Kidney glomerular epithelial cell (primary cell): ENCODE measurements at places on chromosomes 1 and 21.

GRCh38 chr1:92877792-92878191, 46.0 kb downstream of the RPL5 start:
- DNase-seq: no peak

GRCh38 chr21:44263221-44263760, 1.6 kb upstream of the DNMT3L start:
- DNase-seq: no peak

DNA sequence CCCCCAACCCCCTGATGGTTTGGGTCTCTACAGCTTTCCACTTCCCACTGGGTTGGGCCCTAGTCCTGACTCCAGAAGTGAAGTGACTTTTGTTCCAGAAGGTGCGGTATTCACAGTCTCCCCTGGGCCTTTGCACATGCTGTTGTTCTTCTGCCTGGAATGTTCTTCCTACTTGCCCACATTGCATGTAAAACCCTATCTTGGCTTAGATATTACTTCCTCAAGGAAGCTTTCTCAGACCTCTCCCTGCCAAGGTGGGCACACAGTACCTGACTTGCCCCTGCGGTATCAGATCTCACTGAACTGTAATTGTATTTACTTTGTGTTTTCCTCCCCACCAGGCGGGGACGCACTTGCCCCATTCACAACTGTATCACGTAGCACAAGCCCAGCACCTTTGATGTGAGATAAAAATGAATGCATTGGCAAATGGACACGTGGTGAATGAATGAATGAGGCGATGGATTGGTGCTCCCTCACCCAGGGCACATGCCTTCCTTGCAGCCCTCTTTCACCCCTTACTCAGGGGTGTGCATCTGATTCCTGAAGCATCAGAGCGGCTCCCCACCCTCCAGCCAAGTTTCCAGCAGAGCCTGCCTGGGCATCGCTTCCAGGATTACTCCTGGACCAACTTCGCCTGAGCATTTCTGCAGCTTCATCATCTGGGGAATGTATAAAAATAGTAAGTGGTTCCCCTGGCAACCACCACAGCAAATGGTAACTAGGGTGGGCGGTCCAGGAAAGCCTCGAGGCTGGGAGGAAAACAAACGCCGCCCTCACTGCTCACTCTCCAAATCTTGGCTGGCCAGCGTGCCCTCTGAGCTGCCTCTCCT, 19.8 kb downstream of the NENF start:
- no peak for DNase-seq

DNA sequence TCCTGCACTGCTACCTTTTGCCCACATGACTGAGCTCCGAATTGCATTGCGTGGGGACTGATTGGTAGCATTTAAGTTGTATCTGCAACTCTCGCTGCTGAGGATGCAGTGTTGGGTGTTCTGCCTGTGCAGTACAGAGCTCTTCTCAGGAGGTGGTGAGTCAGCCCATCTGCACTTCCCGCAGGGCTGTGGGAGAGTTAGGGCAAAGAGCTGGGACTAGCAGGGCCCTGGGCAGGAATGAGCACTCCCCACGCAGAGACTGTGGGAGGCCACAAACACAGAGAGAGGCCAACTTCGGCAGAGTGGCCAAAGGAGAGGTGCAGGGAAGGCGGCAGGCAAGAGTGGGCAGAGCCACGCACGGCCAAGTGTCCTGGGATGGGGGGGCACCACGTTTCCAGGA, 244.7 kb downstream of the SIPA1L2 start:
- DNase-seq: peak; percentile 69

DNA sequence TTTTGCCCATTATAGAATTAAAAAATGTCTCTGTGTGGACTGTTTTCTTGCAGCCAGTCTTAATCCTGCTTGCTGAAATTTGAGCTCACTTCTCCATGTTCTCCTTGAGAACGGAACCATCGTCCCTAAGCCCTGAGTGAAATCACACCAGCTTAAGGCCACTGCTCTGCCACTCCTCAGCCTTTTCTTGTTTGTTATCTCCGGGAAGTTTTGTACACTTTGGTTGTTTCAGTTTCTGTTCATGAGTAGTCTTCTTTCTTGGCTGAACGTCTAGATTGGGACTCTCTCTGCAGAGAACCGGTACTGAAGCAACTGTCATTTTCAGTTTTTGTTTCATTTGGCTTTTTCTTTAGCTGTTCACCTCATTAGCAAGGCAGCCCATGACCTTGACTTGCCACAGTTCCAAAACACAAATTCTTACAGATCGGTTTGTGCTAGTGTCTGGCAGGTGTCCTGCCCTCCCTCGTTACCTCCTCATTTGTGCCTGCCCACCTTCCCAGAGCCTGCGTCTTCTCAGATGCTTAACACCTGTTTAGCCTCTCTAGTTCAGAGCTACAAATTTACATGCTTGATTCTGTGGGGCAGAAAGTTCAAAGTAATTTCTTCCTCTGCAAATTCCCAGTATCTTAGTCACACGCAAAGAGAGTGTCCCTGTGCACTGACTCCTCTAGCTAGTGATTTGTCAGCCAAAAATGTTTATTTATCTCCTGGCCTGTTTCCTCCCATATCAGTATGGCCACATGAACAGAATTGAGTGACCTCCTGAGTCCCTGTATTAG, 12.4 kb downstream of the PSEN2 start:
- peak; percentile 73 for DNase-seq

DNA sequence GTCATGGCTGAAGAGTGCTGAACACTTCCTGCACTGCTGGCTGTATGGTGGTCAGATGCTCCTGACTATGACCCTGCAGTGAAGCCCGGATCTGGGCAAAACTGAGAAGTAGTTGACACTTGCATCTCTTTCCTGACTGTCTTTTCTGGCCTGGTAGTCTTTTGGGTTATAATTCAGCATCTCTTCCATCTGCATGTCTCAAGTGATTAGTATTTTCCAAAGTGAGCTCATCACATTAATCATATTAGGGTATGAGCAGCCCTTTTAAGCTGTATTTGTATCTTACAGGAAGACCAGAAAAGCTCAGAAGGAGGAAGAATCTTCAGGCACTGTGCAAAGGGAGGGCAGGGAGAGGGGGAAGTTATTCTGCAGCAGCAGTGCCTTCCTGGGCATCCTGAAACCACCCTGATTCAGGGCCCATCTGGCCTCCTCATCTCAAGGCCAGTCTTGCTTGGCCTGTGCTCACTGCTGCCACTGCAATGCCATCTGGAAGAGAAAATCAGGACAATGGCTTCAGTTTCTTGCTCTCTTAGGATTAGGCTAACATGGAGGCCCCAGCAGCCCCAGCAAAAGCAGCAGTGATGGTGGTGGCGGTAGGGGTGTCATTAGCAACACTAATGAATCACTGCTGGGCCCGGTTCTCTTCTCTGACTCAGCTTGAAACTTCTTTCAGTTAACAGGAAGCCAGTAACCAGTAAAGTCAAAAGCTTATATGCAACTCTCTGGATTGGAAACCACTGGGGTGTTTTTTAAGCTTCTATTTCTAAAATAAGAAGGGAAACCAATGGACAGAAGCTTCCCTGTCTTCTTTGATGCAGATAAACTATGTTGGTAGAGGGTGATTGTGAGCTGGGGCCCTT, 63.3 kb upstream of the WDR26 start:
- DNase-seq: peak; percentile 89

DNA sequence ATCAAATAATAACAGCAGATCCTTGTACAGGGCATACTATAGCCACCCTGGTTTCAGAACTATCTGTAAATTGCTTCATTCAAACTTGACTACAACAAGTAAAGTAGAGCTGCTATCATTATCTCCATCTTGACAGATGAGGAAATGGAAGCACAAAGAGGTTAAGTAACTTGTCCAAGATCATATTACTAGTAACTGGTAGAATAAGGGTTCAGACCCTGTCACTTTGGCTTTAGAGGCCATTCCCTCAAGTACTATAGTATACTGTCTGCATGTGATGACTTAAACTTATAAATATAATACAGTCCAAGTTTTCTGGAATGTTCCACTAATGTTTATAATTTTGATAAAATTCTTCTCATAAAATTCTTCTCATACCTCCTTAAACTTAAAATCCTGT, 24.8 kb downstream of the PGM1 start:
- DNase-seq: no peak

- no peak for DNase-seq
These were observed 23.5 kb downstream of the COP1 start for GRCh38 chr1:176183618-176184017.

- no peak for DNase-seq
These were observed 53.4 kb downstream of the MPZL1 start for GRCh38 chr1:167775178-167775577.

- DNase-seq: no peak
These were observed 9.5 kb upstream of the HPDL start for GRCh38 chr1:45317166-45317565.

GRCh38 chr21:29526545-29526944, 227.8 kb downstream of the BACH1 start:
- DNase-seq: no peak

GRCh38 chr1:115837740-115838421, 3.0 kb downstream of the NHLH2 start:
- DNase-seq: no peak

DNA sequence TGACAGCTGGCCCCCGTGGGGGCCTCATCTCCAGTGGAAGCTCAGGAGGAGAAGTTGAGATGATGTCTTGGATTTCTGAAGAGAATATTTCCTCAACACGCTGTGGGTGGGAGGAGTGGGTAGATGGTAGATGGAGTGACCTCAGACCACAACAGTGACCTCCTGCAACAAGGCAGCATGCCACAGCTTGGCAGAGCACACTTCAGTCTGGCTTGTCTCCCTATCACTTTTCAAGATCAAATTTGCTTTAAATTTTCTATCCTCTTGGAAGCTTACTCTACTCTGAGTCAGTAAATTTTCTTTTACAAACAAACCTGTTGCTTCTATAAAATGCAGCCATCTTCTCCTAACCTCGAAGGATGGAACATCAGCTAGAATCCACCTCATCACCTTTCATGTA, 59.7 kb downstream of the NTPCR start:
- DNase-seq: no peak

DNA sequence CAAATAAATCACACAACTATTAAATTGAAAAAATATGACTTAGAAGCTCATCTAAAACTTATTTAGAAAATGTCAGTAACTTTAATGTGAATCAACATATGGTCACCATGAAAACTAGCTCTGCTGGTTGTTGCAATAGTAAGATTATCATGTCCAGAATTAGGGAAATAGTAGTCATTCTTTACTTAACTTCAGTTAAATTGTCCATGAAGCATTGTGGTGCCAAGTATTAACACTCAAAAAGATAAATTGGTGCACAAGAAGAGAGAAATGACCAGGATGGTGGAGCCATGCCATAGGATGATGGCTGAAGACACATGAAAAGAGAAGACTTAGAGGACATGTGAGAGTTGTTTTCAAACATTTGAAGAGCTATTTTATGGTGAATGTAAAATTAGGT, 130.2 kb upstream of the PTGFR start:
- DNase-seq: no peak

DNA sequence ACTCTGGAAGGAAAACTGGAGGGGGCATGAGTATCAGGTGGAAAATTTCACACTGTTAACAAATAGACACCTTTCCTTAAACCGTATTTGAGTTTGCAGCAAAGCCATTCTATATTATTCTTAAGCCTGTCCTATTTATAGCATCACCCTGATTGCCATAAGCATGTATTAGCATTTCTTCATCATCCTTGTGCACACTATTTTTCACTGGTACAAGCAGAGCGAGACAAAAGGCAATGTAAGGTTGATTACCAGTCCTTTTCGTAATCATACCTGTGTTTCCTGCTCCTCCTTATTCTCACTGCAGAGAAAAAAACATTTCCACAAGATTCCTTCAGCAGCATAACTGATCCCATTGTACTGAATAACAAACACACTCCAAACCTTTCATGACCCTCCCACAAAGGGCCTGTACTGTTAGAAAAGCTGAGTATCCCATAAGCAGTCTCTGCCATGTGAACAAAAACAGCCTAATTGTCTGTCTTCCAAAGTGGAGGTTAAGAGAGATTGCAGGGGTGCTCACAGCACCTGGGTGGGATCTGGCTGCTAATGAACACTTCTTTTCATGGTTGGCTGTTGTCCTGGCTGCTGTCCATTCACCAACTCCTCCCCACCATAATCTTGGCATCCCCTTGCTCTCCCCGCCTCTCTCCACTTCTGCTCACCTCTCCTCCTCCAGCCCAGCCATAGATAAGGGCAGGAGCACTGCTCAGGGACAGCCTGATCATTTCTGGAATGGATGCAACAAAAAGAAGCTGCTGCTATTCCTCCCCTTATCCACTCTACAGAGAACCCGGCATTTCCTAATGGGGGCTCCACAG, 30.4 kb downstream of the VTCN1 start:
- DNase-seq: no peak

DNA sequence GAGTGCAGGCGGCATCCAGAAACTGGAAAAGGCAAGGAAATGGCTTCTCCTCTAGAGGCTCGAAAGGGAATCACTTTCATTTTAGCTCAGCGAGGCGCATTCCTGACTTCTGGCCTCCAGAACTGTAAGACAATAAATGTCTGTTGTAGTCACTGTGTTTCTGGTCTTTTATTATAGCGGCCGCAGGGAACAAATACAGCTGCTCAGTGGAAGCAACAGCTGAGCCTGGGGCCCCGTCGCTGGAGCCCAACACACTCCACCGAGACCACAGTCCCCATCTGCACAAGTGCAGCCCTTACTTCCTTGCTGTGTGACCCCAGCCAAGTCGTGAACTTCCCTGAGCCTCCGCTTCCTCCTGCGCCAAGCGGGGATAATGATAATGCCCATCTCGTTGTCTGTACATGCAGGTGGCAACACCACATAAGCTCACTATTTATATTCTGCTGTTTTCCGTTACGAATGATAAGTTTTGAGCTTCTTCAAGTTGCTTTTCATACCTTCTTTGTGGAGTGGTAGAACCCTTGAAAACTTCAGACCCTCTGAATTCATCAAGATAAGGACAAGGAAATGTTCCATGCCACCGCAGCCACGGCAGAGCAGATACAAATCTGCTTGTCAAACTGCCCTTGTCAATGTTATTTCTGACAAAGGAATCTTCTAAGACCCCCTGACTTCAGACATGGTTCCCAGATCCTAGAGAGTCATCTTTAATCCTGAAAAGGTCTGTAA, 3.2 kb upstream of the LAPTM5 start:
- DNase-seq: no peak

DNA sequence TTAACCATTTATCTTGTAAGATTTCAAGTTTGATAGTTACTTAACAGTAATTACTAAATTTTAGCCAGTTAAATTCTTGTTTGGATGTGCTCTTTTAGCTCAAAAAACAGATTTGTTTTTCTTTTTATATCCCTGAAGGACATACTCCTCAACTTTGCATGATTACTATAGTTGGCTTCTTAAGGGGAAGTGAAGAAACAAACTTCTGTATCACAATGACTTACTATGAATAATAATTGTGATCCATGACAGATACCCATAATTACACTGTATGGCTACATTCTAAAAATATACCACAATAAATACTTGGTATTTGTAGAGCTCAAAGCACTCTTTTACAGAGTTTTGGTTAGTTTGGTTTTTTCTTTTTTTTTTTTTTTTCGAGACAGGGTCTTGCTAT, 55.8 kb downstream of the IARS2 start:
- DNase-seq: no peak

GRCh38 chr21:43311301-43311817, 115.6 kb downstream of the SIK1 start:
- DNase-seq: no peak

- peak; percentile 59 for DNase-seq
These were observed 308.2 kb downstream of the BRINP3 start for GRCh38 chr1:190169311-190170067.

- no peak for DNase-seq
These were observed 5.9 kb downstream of the LMO4 start for GRCh38 chr1:87334351-87335174.
